ENCODE measurements at places on chromosomes 4 and X.
A peak's percentile ranks its signal among the peaks of the same experiment; 100 is the strongest.

- no peak for DNase-seq
These were observed 613.1 kb upstream of the HS3ST1 start for GRCh38 chr4:12041828-12042227.

DNA sequence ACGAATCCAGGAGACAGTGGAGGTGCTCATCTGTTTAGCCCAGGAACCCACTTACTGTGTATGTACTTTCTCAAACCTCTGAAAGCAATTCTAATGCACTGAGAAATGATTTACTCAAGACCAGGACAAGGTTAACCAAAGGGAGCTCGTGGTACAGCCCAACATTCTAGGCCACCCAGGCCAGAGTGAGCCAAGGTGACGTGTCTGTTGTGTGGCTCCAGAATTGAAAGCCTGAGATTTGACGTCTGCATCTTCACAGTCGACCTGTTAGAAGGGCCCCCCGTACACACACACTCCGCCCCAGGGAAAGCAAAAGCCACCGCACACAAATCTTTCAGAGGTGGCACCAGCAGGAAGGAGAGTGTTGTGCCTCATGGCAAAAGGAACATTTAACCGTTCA lies 2.3 kb downstream of the MAP3K15 start:
- DNase-seq, result no peak

GRCh38 chr4:115824630-115825029 lies 711.2 kb upstream of the NDST4 start:
- DNase-seq, result no peak

GRCh38 chrX:17529151-17529745 lies 154.2 kb downstream of the NHS start:
- DNase-seq, result no peak

DNA sequence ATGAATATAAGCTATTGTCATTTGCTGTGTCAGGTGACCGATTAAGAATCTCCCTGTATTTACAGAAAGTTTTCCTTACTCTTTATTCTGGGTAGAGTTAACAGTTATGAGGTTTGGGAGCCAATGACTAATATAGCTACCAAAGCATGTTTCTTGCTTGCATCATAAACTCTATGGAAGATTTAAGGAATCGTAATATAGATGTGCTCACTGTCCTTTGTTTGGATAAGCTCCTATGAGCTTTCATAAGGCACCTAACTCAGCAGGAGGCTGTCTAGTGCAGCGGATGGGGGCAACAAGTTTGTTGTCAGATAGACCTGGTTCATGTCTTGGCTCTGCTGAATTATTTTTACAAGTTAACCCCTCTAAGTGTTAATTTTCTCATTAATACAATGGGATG lies 75.0 kb upstream of the PAQR3 start:
- DNase-seq, result no peak

- DNase-seq, result no peak
These were observed 71.0 kb downstream of the AFF1 start for GRCh38 chr4:87005690-87006425.

- no peak for DNase-seq
These were observed 60.9 kb downstream of the SLC7A11 start for GRCh38 chr4:138181287-138181686.

GRCh38 chrX:83416273-83416672 lies 91.8 kb upstream of the POU3F4 start:
- no peak for DNase-seq

DNA sequence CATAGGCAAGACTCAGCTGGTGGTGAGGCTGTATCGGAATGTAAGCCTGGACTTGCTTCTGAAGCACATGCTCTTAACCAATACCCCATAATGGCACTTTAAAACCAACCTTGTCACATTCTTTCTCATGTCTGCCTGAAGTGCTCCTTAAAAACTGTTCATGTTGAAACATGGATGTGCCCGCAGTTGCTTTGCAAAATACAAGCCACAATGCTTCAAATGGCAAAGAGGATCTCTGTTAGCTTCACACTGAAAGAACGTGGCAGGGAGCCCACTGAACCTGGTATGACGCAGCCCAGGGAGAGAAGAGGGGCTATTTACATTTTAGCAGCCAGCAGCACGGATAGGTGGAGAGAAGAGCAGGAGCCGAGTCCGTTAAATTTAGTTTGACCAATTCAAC lies 29.3 kb downstream of the SOD3 start:
- DNase-seq, result no peak

- peak; percentile 51 for DNase-seq
These were observed 337 bp downstream of the STIM2 start for GRCh38 chr4:26860922-26861433.

GRCh38 chr4:107837776-107838618 lies 13.3 kb downstream of the SGMS2 start:
- DNase-seq, result no peak

- DNase-seq, result no peak
These were observed 197.2 kb upstream of the ZFP42 start for GRCh38 chr4:187798385-187798784.

DNA sequence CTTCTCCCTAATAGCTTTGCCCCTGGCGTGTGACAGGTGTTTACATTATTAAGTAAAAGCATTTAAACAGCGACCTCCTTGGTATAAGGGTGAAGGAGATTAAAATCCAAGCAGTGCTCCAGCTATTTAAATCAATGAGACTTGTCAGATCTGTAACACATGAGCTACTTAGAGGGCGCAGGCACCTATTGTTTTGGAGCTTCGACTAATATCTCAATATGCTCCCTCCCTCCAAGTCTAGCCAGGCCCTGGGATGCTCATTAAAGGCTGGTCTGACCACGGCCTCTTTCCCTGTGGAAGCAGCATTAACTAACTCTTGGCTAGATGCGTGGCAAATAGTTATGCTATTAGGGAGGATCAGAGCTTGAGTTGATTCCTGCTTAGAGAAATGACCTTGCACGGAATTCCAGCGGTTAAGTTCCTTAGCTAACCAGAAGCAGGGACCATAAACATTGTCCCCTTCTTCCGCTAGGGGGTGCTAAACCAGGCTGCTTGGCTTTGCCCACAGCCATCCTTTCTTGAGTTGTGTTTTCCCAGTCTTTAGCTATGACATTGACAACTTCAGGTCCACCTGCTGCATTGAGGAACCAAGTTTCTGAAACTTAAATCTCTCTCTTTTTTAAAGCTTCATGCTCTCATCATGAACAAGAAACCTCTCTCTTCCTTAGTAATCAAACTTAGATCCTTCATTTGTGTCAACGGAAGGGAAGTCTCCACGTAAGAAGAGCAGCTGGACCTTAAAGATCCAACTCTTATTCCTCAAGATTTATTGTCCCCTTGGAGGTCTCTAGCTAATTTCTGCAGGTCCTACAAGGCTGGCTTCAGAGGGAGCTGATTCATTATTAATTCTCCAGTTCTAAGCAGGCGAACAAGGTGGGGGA lies 80.7 kb upstream of the IGFBP7 start:
- DNase-seq, result peak; percentile 40

- DNase-seq, result no peak
These were observed 2351.4 kb downstream of the PCDH7 start for GRCh38 chr4:33071535-33071934.

DNA sequence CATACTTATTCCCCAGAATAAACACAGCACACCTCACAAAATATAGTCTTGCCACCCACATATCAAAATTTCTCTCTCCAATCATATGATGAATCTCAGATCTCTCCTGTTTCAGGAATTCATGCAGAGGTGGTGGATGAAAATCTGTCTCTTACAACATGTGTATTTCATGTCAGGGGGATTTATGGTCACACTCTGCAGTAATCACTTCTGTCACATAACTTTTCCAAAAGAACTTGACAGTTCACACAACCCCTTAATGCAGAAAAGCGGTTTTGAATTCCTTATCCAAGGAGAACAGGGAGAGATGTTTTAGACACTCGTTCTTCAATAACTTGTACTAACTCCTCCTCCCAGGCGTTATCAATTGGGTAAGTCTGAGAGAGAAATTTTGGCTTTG lies 180.5 kb upstream of the ETNPPL start:
- DNase-seq, result no peak

GRCh38 chr4:156201050-156201449 lies 247.4 kb upstream of the CTSO start:
- no peak for DNase-seq

DNA sequence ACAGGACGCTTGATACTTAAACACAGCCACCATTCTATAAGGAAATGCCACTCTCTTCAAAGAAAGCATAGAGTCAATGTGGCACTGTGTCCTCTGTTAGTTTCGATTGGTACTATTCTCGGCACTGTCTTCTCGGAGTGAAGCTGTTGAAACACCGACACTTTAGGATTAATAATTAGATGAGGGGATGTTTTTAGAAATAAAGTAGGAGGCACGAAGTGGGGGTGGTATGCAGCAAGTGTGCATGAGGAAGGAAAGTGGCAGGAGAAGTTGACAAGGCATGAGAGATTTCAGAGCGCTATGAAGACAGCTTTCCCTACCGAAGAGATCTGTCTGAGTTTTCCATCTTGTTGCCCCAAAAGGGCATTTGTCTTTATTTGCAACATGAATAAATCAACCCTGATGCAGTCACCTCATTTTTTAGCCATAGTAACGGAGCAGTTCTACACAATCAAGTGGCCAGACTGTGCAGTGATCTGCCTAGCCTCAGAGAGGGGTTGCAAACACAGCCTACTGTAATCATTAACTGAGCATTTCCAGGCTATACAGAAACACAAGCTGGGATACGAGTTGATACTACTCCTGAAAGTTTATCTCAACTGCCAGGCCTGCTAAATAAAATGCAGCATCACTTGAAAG lies 8.3 kb downstream of the GPRIN3 start:
- DNase-seq, result no peak

GRCh38 chrX:7889135-7889534 lies 38.1 kb downstream of the PNPLA4 start:
- DNase-seq, result no peak

DNA sequence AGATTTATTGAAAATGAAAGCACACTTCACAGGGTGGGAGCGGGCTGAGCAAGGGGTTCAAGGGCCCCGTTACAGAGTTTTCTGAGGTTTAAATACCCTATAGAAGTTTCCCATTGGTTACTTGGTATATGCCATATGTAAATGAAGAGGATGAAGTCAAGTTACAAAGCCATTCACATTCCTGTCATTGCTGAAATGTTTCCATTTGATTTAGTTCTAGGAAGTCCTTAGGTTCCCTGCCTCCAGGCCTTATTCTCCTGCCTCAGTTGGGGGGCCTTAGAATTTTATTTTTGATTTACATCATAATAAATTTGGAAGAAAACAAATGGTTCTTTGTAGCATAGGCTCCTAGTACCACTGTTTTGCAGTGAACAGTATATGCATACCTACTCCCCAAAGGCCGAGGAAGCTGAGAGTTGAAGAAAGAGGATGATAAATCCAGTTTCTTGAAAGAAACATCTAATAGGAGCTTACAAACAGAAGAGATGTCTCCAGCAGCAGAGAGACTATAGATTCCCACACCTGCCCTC lies 31.8 kb downstream of the SERTM2 start:
- DNase-seq, result no peak

- DNase-seq, result no peak
These were observed 22.2 kb downstream of the CLCN4 start for GRCh38 chrX:10178866-10179463.

DNA sequence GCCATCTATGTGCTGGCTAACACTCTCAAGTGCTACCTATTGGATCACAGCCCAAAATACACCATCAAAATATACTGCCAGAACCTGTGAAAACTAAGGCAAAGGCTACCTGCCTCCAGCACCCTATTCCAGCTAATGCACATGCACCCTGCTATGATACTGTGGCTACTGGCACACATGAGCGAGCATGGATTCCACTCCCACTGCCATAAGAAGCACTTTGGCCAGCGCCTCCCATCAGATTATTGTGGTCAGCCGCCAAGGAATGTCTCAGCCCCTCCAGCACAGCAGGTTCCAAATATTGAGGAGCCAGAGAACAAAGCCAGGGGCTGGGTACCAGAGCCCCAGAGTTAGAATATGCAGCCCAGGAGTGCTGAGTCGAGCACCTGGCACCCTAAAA lies 32.5 kb upstream of the TMPRSS11F start:
- DNase-seq, result no peak

DNA sequence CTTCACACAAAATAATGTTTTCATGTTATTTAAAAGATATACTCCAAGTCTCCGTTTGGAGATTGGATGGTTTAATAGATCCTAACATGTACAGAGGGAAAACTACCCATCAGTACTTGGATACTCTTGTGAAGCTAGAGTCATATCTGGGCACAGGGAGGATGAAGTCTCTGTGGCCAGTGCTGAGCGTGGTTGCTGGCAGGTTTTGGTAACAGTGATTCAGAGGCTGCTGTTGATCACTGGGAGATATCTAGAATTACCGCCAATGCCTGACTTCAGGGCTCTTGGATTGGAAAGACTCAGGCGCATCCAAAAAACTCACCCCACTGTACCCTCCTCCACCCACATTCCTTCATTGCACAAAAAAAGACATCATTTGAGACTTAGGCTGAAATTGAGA lies 107.2 kb upstream of the PGRMC2 start:
- DNase-seq, result no peak

DNA sequence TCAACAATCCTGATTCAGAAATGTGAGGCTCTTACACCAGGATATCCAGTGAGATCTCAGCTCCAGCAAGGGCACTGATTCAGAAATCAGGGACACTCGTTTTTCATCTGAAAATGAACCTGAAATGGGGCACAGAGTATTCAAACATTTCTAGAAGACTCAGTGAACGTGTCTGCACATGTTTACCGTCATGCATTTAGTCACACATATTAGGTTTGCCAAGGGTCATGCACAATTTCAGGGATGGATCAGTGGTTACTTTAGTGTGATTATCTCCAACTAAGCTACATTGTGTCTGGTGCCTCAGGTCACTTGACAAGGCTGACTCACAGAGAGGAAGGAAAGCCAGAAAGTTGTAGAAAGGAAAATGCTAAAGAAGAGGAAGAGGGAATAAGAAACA lies 33.6 kb upstream of the SPANXN2 start:
- DNase-seq, result no peak

DNA sequence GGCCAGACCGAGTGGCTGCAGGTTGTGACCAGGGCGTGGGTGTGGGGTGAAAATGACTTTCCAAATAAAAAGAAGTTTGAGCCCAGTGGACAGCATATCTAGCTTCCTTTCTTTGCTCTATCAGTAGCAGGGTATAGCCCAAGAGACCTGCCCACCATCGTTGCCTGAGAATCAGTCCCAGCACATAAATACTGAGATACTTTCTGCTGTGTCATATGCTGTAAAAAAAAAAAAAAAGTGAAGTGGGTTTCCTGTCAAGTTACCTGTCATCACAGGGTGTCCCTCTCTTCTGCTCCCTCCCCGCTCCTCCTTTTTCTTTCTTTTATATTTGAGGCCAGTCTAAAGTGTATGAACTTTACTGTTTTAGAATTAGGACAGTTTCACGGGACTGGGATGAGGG lies 330.3 kb upstream of the BOD1L1 start:
- DNase-seq, result no peak

- no peak for DNase-seq
These were observed 84.6 kb upstream of the PACRGL start for GRCh38 chr4:20615486-20616260.

DNA sequence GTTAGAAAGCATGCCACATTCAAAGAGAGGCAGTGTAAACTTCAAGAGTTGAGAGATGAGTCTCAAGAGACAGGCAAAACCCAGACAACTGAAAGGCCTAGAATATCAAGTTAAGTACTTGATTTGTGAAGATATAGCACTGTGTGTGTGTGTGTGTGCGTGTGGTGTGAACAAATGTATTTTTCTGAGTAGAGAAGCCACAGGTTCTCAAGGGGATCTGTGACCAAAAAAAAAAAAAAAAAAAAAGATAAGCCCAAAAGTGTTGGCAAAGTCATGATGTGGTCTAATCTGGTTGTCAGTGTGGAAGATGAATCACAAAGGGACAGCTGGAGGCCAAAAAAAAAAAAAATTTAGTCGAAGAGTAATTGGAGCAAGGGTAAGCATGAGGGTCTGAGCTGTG lies 3.9 kb downstream of the RIPPLY1 start:
- no peak for DNase-seq

- DNase-seq, result no peak
These were observed 50.3 kb downstream of the NSUN7 start for GRCh38 chr4:40800064-40800463.

All from progenitor cell of endocrine pancreas (in vitro differentiated cells).